NCI-H1436 (cell line): ENCODE measurements at places on chromosomes 11 and 22.

DNA sequence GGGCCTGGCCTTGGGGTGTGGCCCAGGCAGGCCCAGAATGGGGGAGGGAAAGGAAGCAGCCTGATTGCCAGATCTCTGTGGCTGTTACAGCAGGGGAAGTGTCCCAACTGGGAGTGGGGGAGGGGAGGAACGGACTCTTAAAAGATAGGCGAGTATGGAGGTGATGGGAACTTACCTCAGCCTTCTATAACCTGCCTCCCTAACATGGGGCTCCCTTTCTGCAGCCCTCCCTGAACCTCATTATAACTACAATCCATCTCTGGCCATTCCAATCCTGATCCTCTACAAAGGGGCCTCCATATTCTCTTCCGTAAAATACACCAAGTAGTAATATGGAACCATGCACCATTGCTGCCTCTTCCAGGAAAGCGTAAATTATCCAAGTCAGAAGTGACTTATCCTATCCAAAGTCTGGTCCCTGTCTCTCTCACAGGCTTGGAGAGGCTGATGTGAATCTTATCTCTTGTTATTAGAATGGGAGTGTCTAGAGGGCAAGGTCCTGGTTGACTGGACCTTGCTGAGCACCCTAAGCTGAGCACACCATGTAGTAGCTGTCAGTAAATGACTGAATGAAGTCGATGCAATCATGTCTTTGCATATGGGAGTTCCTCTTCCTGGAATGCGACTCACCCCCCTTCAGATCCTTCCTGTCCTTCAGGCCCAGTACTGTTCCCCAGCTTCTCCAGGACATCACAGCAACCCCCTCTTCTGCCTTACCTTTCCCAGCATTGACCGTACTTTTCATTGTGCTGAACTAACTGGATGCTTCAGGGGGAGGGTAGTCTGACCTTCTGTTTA is 5.9 kb downstream of the RHOG start:
- no peak for DNase-seq

DNA sequence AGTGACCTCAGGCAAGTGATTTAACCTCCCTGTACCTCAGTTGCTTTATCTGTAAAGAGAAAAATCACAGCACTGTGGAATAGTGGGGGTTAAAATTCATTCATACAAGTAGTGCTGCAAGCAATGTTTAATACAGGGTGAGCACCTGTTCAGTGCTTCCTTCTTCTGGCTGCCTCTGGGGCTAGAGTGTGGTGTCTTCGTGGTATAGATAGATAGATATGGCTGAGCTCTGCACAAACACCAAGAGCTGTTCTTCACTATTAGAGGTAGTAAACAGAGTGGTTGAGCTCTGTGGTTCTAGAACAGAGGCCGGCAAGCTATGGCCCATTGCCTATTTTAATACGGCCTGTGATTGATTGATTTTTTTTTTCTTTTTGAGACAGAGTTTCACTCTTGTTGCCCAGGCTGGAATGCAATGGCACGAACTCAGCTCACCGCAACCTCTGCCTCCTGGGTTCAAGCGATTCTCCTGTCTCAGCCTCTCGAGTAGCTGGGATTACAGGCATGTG is 32.9 kb downstream of the LIMK2 start:
- no peak for DNase-seq

- no peak for DNase-seq
These were observed 53.5 kb downstream of the ENTHD1 start for GRCh38 chr22:39839917-39840510.

GRCh38 chr11:96107143-96107824 is 183.4 kb upstream of the MTMR2 start:
- DNase-seq: no peak

- DNase-seq: no peak
These were observed 9.3 kb downstream of the MRPL16 start for GRCh38 chr11:59801160-59801706.

GRCh38 chr11:61904539-61905048 is 12.8 kb downstream of the RAB3IL1 start:
- no peak for DNase-seq

- no peak for DNase-seq
These were observed 427.6 kb upstream of the FAT3 start for GRCh38 chr11:91796999-91797398.

DNA sequence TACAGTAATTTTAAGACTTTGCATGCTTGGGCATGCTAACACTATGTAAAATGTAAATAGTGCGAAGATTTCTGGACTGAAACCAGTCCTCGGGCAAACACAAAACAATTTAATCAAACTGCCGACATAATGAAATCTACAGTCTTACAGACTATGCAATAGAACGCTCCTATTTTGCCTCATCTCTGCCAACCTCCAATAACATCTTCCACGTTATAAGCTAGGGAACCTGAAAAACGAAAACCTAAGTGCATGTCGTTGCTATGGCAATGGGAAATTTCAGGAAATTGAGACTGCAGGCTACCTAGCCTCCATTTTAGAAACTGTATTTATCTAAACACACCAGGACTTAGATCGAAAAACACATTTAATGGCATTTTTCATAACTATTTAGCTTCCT is 1.1 kb downstream of the CSTF3 start:
- DNase-seq: no peak
